Endothelial cell of umbilical vein (primary cell): ENCODE measurements at places on chromosomes 16 and 17. TPM values are rescaled to one million over a fixed set of nuclear protein-coding genes. Genes with fewer than 3 reads are reported as not detected.
A peak's percentile ranks its signal among the peaks of the same experiment; 100 is the strongest.

DNA sequence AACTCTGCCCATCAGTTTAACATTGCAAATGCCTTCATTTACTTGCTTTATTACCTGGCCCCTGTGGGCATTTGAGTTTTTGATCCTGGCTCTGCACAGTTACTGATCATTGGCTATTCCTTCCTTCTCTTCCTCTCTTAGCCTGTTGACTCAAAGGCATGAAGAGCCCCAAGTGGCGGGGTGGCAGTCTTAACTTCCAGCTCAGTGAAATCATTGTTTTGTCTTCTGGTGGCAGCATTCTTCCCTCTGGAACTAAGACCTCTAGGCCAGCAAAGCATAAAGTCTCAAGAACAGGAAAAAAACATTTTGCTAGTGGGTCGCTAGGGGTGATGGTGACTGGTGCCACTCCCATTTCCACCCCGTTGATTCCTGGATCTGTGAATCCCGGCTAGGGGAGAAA, 52.3 kb upstream of the MRTFB start:
- peak; percentile 51 for DNase-seq

DNA sequence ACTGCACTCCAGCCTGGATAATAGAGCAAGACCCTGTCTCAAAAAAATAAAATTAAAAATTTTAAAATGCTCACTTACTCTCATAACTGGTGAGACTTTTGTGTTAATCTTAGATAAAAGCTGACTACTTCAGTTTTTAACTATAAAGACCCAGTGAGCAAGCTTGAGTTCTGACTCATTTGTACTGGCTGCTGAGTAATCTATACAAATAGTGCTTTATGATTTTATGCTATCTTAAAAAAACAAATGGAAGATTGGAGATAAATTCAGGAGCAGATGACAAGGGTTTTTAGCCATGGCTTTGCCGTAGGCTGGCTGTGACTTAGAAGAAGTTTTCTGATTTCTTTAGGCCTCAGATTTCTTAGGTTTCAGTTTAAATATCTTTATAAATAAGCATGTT, 30.5 kb downstream of the SNTB2 start:
- DNase-seq: peak; percentile 87

- DNase-seq: no peak
These were observed 34.8 kb downstream of the ADGRG5 start for GRCh38 chr16:57577214-57577613.

GRCh38 chr17:8226536-8227237, 16.3 kb upstream of the AURKB start:
- peak; percentile 95 for DNase-seq

GRCh38 chr16:88881007-88881615, 14.7 kb upstream of the PABPN1L start:
- no peak for DNase-seq

DNA sequence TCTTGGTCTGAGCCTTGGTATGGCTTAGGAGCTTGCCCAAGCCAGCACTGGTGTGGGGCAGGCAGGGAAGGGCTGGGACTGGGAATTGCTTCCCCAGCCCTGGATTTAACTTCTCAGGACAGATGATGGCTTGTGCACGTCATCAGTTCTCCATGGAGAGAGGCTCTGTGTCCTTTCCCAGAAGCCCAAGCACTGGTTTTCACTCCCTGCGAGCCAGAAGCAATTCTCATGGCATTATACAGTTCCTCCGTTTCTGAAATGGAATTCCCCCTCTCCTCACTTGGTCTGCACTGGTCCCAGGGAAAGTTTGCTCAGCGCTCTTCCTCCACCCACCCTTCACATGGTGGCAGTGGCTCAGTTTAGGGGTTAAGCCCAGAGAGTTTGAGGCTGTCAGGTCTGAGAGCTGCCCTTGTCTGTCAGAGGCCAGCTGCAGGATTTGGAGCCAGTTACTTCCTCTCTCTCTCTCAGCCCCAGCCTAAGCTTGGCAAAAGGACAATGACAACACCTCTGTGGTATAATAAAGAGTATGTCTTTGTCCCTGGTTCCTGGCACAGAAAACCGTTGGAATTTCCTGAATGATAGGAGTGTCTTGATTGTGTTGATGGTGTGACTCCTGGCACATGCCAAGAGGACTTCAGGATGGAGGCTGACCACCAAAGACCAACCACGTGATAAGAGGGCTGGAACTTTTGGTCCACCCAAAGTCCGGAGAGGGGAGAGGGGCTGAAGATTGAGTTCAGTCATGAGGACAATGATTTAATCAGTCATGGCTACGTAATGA, 219.6 kb upstream of the TNRC6C start:
- DNase-seq: no peak

GRCh38 chr17:67642488-67642887, 75.2 kb upstream of the NOL11 start:
- no peak for DNase-seq

DNA sequence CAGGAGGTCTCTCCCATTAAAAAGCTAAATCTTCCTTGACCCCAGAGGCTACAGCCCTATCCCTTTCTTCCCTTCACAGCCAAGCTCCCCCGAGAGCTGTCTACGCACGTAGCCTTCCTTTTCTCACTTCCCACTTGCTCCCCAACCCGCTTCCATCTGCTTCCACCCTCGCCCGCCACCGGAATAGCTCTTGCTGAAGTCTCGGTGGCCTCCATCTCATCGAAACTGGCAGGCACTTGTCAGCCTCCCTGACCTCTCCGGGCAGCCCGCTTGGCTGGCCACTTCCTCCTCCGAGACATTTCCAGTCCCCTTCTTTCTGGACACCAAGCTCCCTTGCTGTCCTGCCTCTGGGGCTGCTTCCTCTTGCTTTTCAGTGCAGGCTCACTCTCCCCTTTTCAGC, 10.7 kb upstream of the EPOP start:
- DNase-seq: no peak

- no peak for DNase-seq
These were observed 24.1 kb downstream of the PRKCA start for GRCh38 chr17:66326476-66327047.

GRCh38 chr17:57975044-57975443, 13.0 kb downstream of the VEZF1 start:
- DNase-seq: no peak

DNA sequence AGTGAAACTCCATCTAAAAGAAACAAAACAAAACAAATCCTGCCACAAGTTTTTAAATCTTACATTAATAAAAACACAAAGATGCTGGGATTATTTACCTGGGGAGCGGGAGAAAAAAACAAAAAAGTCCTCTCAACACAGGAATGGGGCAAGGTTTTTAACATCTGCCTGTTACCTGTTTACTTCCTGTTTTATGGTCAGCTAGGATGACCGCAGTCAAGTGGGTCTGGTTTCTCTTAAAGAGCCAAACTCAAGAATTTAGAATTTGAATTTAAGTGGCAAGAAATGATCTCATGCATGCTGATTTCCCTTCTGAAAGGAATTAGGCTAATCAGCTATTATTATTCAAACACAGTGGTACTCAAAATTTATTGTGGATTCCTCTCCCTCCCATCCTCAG, 39.7 kb upstream of the TBC1D3K start:
- no peak for DNase-seq

DNA sequence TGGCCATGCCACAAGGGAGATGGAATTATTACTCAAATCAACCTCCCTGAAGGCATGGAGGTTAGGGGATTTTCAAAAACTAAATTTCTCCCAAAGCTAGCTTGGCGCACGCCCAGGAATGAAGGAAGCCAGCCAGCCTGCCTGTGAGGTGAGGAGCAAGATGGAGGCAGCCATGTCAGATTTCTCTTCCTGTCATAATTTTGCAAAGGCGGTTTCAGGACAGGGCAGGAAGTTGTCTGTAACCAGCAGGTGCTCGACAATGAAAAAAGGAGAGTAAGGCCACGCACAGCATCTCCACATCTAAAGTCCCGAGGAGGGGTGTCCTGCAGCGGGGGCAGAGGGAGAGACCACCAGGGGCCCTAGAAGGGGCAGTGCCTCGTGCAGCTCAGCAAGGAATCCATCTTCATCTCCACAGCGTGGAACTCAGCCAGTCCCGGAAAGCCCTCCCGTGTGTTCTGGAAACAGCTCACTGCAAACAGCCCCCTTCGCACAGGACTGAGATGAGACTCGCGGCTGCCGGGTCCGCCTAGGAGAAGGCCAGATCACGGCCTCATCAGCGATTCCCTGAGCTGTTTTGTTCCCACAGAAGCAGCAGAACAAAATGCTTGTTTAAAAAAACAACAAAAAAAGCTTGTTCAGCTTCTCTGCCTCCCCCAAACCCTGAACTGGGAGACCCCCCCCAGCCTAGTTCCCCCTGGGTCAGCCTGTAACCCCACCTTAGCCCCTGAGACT, 47.8 kb downstream of the SLC7A5 start:
- no peak for DNase-seq

- no peak for DNase-seq
These were observed 113.5 kb downstream of the DYNLRB2 start for GRCh38 chr16:80654094-80654862.

DNA sequence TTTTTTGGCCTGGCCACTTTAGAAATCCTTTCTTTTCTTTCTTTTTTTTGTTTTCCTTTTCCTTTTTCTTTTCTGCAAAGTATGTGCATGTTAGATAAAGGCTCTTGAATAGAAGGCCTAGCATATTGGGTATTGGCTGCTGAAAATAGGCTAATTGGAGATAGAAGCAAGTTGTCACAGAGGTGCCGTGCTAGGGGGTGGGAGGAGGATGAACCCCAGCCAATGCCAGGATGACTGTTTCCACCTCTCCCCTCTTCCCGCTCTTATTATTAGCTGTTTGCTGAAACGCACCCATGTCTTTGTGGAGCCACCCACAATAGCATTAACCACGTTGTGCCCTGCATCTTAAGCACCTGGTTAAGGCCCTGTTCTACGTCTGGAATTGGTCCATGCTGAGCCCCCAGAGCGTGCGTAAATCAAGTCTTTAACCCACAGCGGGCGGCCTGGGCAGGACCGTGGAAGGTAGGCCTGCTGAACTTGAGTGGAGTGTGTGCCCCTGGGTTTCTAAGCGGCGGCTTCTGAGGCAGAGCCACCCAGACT, 123.6 kb downstream of the MSI2 start:
- no peak for DNase-seq

DNA sequence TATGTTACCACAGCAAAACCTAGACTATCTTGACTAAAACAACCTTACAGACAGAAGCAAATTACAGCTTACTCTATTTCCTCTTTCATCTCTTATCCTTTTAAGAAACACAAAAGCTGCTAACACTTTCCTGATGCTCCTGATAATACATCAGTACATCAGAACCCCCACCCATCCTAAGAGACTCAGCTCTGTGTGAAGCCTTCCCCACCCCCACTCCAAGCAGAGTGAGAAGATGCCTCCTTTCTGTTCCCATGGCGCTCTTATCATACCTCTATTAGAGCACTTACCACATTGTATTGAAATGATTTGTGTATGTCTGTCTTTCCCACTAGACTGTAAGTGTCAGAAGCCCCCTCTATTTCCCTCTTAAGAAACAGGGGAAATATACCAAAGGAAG, 42.4 kb upstream of the HS3ST2 start:
- DNase-seq: no peak

GRCh38 chr17:34434052-34434451, 71.0 kb upstream of the CCL1 start:
- no peak for DNase-seq

- DNase-seq: no peak
These were observed 23.9 kb downstream of the GLG1 start for GRCh38 chr16:74582970-74583369.

DNA sequence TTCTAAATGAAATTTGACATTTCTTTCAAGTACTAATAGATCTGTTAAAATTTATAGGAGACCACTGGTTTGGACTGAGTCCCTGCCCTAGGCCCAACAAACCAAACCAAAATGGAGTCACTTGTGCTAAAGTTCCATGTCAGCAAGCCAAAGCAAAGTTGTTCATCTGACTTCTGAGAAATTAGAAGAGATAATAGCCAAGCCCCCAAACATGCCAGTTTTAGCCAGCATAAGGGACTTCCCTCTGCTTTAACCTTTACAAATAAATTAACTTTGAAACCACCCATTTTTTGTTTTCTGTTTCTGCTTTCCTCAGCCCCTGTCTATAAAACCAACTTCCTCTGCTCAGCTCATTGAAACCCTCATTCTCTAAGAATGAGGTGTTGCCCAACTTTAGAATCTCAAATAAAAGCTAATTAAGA, 18.9 kb downstream of the CDR2 start:
- DNase-seq: no peak

- no peak for DNase-seq
These were observed 260.1 kb upstream of the C16orf82 start for GRCh38 chr16:26806657-26807056.

GRCh38 chr16:69108064-69108904, 2.8 kb downstream of the HAS3 start:
- DNase-seq: no peak

- DNase-seq: no peak
These were observed 51.2 kb downstream of the RPA1 start for GRCh38 chr17:1880851-1881630.

- DNase-seq: no peak
These were observed 35.8 kb downstream of the TANC2 start for GRCh38 chr17:63001689-63002394.

- DNase-seq: no peak
These were observed 23.6 kb downstream of the METTL22 start for GRCh38 chr16:8645141-8645521.

DNA sequence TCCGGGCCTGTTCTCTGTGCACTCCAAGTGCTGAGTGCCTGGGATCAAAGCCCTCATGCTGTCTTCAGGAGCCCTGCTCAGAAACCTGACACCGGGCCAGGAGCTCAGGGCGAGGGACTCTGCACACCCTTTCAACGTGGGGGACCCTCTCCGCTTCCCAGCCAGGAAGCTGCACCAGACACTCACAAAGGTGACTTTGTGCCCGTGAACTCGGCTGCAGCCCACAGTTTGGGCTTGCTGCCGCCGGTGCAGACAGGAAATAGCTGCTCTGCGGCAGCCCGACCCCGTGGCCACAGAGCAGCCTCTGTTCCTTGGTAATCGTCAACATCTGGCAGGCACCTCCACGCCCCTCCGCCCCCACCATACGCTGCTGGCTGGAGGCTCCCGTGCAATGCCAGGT, 93.4 kb upstream of the METRNL start:
- peak; percentile 49 for DNase-seq

DNA sequence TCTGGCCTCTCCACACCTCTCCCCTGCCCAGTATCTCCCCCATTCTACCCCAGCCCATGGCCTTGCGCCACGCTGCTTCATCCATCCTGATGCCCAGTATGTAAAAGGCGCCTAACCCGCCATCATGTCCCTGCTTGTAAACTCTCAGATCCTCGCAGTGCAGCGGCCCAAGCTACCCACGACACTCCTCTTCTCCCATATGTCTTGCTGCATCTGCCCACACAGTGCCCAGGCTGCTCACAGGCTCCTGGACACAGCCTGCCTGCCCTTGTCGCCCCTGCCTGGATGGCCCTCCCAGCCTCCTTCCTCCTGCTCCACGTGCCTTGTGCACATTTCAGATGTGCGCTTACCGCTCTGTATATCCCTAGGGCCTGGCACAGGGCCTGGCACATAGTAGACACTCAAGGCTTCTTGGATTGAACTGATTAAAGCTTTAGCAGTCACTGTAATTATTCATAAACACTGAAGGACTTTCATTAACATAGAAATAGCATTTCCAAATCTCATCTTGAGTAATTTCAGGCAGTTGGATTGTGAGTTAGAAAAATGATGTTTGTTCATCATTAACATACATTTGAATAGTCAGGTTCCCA, 129.1 kb downstream of the CLEC16A start:
- no peak for DNase-seq

GRCh38 chr17:29582254-29582765, 7.1 kb downstream of the GIT1 start:
- no peak for DNase-seq

GRCh38 chr16:70687671-70688245, 1.9 kb upstream of the MTSS2 start:
- no peak for DNase-seq

The FBXL19 gene
- polyA plus RNA-seq: 22.1 and 29.5 TPM in 2 replicates

The SLFN12 gene
- 13.4 and 17.8 TPM in 2 replicates for polyA plus RNA-seq

The MYH1 gene
- not detected in 2 replicates for polyA plus RNA-seq

The PDK2 gene
- 114 and 142 TPM in 2 replicates for polyA plus RNA-seq

The KRT12 gene
- polyA plus RNA-seq: not detected in 2 replicates

The HSD11B2 gene
- polyA plus RNA-seq: 0.10 and 0.16 TPM in 2 replicates
